ENCODE measurements at places on chromosomes 1 and 21.

GRCh38 chr1:18947570-18947969 is 8.9 kb downstream of the IFFO2 start:
- DNase-seq, result no peak

GRCh38 chr1:75276385-75276784 is 142.2 kb downstream of the LHX8 start:
- no peak for DNase-seq

DNA sequence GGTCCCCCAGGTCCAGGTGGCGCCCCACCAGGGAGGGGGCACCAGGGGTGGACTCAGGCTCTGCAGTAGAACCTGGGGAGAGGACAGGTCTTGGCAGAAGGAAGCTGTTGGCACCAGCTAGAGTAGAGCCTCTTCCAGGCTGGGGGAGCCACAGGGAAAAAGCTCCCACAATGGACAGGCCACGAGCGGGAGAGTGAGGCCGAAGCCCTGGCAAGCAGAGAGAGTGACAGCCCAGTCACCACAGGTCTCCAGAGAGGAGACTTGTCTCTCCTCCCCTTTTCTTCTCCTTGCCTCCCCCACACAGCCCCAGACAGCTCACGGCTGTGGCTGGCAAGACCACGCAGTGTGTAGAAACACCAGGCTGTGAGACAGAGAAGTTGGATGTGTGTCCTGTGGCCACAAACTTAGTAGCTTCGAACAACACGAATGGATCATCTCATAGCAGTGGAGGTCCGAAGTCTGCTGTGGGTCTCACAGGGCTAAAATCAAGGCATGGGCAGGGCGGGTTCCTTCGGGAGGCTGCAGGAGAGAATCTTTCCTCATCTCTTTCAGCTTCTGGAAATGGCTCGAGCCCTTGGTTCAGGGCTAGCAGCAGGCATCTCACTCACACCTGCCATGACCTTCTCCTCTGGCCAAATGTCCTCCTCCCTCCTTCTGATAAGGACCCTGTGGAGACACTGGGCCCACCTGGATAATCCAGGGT is 3.3 kb downstream of the KRTAP12-4 start:
- DNase-seq, result no peak

- no peak for DNase-seq
Observed at GRCh38 chr1:42880384-42880783, 34.0 kb downstream of the ZNF691 start.

DNA sequence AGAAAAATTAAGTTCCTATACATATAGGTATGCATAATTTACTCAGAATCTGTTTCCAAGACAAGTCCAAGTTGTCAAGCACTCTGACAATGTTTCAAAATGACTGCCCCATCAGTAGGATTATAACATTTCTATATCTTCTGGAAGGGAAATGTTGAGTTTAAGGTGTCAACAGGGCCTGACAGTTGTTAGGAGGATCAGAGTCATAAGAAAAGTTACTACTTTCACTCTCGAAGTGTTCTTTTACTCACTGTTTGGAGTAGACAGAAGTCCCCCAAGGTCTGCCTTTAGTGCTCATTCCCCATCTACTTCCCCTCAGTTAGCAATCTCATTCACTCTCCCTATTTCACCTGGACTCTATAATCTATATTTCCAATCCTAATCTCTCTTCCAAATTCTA is 20.6 kb upstream of the MAGI3 start:
- no peak for DNase-seq

DNA sequence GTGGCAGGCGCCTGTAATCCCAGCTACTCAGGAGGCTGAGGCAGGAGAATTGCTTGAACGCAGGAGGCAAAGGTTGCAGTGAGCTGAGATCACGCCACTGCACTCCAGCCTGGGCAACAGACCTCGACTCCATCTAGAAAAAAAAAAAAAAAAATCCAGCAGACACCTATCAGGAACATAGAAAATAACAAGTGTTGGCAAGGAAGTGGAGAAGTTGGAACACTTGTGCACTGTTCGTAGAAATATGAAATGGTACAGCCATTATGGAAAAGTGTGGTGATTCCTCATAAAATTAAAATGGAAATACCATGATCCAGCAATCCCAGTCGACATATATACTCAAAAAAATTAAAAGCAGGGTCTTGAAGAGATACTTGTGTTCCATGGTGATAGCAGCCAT is 12.0 kb upstream of the C1orf162 start:
- no peak for DNase-seq

- no peak for DNase-seq
Observed at GRCh38 chr1:83834621-83835264, 164.2 kb downstream of the TTLL7 start.

DNA sequence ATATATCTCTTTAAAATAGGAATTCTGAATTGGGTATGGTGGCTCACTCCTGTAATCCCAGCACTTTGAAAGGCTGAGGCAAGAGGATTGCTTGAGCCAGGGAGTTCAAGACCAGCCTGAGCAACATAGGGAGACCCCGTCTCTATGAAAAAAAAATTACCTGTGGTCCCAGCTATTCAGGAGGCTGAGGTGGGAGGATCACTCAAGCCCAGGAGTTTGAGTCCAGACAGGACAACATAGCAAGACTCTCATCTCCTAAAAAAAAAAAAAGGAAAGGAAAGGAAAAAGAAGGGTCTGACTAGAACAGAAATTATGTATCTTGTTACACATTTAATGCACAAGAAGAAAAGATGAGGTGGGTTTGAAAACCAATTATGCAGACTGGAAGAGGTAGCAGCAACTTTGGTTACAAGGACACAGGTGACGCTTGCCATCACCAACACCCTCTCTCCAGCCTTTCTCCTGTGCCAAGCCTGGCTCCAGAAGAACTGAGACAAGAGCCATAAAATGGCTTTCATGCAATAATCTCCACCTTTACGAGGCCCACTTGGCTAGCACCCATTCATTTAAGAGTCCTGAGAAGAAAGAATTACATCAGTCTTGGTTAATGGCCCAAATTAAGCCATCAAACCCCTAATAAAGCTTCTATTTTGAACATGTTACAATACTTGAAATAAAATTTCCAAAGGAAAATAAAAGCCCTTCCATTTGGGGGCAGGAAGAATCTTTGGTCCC is 4.8 kb upstream of the SELENBP1 start:
- no peak for DNase-seq

DNA sequence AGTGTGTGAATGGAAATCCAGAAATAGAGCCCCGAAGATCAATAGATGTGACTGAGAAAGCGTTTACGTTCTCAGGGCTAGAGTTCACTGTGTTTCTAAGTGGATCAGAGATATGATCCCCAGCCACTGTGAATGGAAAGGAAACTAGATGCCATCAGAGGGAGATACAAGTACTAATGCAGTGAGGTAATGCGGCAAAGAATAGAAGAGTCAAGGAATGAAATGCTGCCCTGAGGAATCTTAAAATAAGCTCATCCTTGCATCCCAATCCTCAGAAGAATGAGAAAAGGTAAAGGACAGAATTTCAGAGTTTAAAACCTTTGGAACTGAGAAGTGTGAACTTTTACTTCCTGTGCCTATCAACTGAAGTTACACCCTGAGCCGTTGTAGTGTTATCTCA is 165.5 kb upstream of the ESRRG start:
- DNase-seq, result no peak

Data from NCI-H2029 (cell line).